NCI-H510A treated with DMSO at 0.1 percent for 48 hours (cell line): ENCODE measurements at places on chromosomes 4 and X.

- DNase-seq, result no peak
Measured at GRCh38 chr4:140256335-140256734, 102.4 kb upstream of the MAML3 start.

GRCh38 chrX:50407976-50408375 is 62.6 kb downstream of the DGKK start:
- DNase-seq, result no peak

DNA sequence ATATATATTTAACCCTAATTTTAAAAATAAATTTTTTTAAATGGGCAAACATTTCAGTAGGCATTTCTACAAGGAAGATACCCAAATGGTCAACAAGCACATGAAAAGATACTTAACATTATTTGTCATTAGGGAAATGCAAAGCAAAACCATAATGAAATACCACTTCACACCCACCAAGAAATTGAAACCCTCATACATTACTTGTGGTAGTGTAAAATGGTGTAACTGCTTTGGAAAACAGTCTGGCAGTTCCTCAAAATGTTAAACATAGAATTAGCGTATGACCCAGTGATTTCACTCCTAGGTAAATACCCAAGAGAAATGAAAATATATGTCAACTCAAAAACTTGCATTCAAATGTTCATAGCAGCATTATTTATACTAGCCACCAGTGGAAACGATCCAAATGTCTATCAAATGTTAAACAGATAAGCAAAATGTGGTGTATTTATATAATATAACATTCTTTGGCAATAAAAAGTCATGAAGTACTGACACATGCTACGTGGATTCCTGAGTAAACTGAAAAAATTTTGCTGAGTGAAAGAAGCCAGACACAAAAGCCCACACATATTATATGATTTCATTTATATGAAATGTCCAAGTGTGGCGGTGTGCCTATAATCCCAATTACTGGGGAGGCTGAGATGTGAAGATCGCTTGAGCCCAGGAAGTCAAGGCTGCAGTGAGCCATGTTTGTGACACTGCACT is 16.6 kb downstream of the TRIM2 start:
- no peak for DNase-seq

GRCh38 chr4:142378179-142378578 is 467.9 kb downstream of the INPP4B start:
- no peak for DNase-seq

DNA sequence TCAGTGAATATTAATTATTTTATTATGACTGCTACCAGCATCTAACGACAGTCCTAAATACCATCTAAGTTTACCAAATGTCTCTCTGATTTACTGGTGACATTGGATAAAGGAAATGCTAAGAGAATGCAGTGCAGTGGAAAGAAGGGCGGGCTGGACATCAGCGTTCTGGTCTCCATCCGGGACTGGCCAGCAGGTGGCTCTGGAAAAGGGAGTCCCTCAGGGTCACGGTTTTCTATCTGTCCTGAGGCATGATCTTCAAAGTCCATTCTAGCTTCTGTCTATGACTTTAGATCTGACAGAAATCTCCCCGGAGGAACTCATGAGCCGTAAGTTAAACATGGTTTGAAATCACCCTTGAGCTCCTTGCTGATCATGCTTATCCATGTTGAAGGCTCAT is 3.3 kb downstream of the TRIM2 start:
- DNase-seq, result peak; percentile 15

- no peak for DNase-seq
Measured at GRCh38 chr4:115969756-115970155, 856.3 kb upstream of the NDST4 start.

- no peak for DNase-seq
Measured at GRCh38 chrX:44945736-44946135, 72.7 kb downstream of the KDM6A start.

GRCh38 chr4:139887376-139887802 is 221.8 kb downstream of the MGST2 start:
- DNase-seq, result no peak

DNA sequence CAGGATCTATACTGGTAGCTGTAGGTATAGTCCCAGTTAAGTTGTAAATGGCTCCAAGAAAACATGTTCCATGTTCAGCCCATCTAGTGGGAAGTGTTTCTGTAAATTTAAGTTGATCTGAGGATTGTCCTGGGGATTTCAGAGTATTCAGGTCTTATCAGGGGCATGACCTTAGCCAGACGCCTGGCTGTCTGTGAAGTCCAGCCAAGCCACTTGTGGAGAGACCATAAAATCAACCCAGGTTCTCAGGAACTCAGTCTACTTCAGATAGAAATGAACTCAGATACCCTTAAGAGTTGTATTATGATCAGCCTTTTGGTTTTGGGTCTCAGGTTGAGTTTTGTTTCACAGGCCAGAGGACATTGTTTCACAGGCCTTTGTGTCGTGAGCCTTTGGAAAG is 95.9 kb downstream of the EGF start:
- DNase-seq, result no peak

- no peak for DNase-seq
Measured at GRCh38 chr4:14668296-14668695, 334.0 kb upstream of the CPEB2 start.

GRCh38 chr4:174215961-174216680 is 67.3 kb downstream of the FBXO8 start:
- DNase-seq, result no peak

GRCh38 chr4:111556851-111557250 is 588.4 kb upstream of the FAM241A start:
- no peak for DNase-seq

- no peak for DNase-seq
Measured at GRCh38 chr4:105389167-105389566, 84.7 kb downstream of the PPA2 start.

DNA sequence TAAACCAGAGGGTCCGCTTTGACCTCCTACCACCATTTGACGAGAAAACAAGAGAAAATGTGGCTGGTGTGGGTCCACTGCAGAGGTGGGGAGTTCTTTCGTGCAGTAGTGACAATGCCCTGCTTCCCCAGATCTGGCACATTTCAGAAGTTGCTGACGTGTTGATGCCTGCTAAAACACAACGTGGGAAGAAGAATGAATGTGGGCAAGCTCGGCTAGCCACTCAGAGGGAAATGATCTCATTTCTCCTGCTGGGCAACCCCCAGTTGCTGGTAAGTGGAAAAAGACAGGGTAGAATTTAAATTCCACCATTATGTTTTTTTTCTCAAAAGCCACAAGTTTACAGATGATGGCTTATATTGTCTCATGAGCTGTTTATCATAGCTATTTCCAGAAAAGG is 77.9 kb downstream of the LUZP4 start:
- DNase-seq, result no peak

DNA sequence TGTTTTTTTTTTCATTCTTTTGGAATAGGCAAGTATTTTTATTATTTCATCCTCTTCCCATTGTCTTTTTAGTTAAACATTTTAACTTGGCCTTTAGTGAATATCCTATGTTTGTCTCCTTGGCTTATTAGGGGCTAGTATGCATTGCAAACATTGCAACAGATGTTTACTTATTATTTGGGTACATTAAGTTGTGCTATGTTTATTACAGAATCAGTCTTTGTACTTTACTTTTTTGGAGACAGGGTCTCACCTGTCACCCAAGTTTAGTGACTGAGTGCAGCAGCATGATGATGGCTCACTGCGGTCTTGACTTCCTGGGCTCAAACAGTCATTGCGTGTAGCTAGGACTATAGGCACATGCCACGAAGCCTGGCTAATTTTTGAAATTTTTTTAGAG is 51.1 kb upstream of the NUDT6 start:
- DNase-seq, result no peak

GRCh38 chrX:133330956-133331355 is 84.3 kb downstream of the GPC4 start:
- no peak for DNase-seq

DNA sequence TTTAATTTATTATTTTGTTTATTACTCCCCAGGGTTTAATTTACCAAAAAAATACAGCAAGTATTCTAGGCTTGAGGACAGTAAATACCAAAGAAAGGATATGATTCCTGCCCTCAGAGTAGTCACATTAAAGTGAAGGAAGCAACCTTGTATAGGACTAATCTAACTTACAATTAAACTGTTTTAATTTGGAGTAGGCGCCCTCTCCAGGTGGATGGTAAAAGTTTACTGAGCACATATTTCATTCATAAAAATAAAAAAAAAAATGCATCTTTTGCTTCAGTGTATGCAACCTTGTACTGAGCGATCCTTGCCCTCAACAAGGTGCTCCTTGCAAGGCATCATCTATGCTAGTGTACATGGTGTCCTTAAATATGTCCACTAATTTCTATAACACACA is 72.0 kb upstream of the MAGEB16 start:
- peak; percentile 1 for DNase-seq

DNA sequence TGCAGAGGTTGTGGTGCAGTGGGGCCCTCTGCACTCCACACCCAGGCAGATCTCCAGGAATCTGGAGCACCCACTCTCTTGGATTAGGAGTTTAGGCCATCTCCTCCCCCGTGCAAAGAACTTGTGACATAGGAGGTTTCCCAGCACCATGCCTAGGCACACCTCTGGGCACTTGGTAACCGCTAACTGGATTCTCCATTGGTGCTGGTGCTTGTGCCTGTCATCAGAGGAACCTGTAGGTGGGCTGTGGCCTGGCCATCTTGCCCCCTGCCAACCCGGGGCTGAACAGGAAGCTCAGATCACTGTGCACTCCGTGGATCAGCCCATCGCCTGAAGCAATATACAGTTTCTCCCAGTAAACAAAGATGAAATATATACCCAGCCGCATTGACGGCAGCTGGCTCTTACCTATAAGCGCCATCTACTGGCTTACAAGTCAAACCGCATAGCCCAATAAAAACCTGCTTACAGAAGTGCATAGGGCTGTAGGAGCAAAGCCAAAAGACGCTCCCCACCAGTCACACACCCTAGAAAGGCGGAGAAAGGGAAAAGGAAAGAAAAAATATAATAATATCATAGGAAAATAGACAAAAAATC is 19.1 kb upstream of the TEX13B start:
- DNase-seq, result peak; percentile 64

DNA sequence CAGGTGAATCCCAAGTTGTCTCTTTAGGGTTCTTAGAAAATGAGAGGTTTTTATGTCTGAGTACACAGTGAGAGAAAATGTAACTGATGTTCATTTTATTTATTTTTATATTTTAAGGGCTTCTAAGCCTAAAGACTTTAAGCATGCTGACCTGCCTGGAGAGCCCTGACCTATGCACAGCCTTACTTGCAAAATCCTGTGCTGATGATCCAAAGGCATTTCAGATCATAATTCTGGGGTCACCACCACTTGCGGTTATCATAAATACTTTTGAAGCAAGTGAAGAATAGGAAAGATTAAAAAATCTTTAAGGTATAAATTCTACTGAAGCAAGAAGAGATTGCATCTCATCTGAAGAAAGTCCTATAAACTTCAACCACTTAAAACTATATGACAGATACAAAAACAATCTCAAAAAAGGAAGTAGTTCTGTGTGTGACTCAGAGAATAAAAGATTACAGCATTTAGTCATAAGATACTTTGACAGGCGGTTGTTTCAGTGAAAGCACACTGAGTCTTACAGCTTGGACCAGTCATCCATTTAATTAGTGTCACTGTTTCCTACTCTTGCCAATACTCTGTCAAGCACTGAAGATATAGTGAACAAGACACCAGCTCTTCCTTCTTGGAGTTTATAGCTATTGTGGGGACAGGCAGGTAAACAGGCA is 245.2 kb upstream of the DIPK2B start:
- no peak for DNase-seq

DNA sequence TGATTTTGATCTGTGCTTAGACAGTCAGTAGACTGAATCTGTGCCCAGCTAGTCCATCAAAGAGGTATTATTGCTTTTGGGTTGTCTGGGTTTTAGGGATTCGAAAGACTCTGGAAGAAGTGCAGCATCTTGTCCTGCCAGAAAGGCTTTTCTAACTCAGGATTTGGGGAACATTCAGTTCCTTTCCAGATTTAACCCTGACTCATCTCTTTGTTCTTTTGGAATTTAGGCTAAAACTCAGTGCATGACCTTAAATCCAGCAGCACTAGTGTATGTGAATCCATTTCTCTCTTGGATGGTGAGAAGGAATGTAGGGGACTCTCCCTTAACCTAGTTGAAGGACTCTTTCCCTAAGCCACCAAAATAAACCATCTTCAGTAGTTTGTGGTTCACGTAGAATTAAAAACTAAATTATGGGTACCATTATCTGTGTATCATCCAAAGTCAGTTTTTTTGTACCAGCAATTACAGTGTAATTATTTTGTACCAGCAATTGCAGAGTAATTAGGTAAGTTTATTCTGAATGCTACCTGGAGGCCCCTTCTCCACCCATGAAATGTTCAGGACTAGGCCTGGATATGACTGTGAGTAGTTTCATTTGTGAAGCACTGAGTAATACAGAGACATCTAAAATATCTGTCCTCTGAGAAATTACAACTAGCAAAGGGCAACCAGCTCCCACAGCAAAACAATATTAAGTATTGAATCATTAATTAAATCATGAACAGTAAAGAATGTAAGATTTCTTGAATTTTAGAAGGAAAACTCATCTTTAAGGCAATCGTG is 384.0 kb downstream of the TMA16 start:
- no peak for DNase-seq

GRCh38 chrX:15319075-15319474 is 3.6 kb upstream of the ASB11 start:
- no peak for DNase-seq
